ENCODE measurements at places on chromosomes 5 and 9.

- DNase-seq, result no peak
Observed at GRCh38 chr9:133955821-133956411, 36.2 kb downstream of the VAV2 start.

DNA sequence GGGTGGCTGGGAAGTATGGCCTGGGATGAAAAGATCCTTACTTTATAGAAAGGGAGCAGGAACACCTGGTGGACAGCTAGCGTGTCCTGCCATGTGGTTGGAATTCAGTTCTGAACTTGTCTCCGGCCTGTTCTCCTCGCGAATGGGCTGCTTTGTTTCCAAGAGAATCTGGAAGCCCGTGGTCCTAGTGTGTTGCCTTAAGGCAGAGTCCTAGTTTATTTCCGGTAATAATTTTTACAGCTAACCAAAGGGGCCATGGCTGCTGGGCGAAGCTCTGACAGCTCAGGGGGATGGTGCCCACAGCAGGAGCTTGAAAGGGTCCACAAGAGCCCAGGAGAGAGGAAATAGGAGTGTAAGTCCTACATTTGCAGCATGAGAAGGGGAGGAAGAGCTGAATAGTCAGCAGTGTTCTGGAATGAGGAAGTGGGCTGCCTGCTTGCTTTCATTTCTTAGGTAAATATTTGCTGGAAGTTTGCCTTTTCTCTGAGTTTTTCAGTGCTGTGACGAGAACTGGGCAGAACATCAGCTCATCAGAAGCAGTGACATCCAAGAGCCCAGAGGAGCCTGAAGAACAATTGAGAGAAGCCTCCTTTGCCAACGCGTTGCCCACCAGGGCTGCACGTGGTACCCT is 13.1 kb upstream of the IGFBPL1 start:
- DNase-seq, result no peak

DNA sequence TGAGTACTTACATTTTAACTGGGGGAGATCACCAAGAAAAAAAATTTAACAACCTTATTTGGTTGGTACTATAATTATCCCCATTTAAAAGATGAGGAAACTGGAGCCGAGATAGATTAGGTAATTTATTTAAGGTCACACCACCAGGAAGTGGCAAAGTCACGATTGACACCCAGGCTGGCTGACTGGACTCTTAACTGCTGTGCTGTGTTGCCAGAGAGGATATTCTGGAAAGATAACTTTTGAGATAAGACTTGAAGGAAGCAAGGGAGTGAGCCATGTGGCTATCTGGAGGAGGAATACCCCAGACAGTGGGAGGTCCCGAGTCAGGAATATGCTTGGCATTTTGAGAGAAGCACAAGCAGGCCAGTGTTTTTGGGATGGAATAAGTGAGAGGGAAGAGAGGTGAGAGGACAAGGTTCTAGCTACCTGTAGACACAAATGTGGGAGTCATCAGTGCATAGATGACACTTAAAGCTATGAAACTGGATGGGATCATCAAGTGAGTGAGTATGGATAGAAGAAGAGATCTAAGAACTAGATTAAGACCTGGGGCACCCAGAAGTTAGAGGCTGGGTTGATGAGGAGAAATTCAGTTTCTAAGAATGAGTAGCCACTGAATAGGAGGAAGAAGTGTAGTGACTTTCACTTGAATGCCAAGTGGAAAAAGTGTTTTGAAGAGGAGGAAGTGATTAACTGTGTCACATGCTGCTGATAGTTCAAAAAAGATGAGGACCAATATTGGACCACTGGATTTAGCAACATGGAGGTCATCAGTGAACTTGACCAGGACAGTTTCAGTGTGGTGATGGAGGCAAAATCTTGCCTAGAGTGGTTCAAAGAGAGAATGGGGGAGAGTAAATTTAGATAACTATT is 25.6 kb downstream of the PDE8B start:
- no peak for DNase-seq

DNA sequence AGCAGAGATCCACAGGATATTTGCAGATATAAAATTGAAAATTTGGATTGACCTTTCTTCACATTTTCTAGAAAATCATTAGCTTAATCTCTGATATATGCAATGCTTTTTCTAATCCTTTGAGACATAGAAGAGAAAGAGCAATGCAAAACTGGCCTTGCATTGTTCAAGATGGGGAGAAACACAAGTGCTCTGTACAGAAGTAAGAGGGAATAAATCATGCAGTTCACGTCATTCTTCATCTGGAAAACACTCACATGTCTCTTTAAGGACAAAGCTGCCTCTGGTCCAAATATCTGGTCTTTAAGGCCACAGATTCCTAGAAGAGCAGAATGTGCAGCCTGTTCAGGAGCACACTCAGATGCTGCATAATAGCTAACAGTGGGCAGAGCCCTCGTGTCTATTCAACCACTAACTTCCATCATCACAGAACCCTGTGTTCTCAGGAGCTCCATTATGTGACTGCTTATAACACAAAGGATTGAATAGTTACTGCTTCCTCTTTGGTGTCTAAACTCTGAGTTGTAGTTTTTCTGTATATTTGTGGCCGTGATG is 277.5 kb downstream of the PLK2 start:
- no peak for DNase-seq

DNA sequence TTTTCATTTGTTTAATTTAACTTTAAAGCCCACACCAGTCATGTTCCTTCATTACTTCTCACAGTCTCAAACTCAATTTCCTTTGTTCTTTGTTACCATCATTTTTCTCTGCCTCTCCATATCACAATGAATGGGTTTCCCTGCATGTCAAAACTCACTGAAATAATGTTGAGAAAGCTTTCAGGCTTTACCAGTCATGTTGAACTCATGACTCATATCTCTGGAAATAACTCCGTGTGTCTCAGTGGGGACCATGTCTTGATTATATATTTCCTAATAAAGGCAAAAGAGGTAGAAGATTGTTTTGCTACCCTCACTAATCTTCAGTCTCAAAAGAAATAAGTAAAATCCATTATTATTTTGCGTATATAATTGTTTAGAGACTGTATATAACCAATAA is 231.2 kb downstream of the CHSY3 start:
- DNase-seq, result no peak

GRCh38 chr5:150846654-150847333 is 473 bp downstream of the IRGM start:
- peak; percentile 73 for DNase-seq

DNA sequence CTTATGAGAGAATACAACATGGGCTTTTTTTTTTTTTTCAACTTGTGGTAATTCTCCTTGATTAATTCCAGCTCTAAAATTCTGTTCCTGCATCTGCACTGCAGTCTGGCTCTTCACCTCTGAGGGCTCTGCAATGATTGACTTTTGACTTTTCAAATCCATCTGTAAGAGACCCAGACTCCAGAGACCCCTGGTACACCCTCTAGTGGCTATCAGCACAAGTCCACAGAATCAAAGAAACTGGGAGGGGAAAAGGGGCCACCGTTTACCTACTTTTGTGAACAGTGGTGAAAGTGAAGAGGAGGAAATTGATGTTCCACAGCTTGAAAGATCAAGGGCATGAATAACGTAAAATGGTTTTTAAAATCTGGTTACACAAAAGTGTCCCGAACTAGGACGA is 151.6 kb downstream of the SLIT3 start:
- DNase-seq, result no peak

- no peak for DNase-seq
Observed at GRCh38 chr9:20015427-20015931, 226.6 kb upstream of the SLC24A2 start.

DNA sequence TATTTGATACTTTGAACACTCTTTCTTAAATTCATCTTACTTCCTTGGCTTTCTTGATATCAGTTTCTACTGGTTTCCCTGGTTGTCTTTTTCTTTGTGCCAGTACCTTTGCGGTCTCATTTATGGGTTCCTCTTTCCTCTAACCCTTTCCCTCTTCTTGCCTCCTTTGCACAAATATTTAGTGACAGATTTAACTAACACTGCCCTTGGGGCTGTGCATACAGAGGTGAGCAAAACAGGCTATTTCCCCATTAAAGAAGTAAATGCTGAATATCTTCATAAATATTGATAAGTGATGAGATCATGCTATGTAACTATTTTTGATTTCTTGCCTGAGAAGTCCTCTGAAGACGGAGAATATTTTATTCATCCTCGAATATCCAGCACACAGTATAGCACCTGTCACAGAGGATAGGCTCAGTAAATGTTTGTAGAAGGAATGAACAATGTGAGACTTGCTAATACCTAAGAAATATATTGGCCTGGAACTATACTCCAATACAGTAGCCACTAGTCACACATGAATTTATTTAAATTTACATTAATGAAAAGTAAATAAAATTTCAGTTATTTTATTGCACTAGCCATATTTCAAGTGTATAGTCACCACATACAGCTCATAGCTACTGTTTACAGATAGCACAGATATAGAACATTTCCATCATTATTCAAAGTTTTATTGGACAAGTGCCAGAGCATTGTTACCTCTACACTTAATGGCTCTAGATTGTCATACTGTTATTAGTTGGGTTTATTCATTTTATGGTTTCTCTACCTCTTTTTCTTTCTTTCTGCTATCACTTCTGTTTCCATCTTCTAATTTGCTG is 90.4 kb downstream of the RIC1 start:
- peak; percentile 72 for DNase-seq

GRCh38 chr5:150616506-150616905 is 24.0 kb upstream of the SYNPO start:
- no peak for DNase-seq

- DNase-seq, result peak; percentile 29
Observed at GRCh38 chr5:107090506-107090905, 580.2 kb downstream of the EFNA5 start.

DNA sequence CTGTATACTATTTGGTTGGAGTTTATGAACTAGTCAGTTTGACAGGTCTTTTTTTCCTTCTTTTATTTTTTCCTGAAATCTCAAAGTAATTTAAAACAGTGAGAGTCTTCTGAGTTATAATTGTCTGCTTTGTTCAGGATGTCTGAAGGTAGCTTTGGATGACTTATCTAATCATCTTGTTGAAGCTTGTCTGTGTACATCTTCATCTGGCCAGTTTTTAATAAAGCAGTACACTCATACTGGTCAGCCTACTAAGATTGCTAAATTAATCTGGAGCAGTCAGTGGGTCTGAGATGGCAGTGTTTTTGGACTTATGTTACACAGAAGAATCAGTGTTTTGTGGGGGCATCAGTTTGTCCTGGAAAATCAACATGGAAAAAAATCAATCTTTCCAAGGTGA is 482.4 kb downstream of the CDH10 start:
- DNase-seq, result no peak

DNA sequence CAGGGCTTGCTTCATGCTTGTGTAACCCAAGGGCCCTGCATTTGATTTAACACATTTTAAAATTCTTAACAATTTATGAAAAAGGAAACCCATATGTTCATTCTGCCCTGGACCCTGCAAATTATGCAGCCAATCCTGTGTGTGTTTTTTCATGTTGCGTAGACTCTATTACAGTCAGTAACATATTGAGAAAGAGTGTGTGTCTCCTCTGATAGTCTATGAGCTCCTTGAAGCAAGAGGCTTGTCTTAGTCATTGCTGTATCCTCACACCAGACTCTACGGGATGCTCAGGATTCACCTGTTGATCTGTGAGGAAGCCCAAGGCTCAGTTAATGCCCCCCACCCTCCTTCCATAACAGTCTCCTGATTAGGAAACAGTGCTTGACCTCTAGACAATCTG is 177.3 kb upstream of the DMAC1 start:
- no peak for DNase-seq

DNA sequence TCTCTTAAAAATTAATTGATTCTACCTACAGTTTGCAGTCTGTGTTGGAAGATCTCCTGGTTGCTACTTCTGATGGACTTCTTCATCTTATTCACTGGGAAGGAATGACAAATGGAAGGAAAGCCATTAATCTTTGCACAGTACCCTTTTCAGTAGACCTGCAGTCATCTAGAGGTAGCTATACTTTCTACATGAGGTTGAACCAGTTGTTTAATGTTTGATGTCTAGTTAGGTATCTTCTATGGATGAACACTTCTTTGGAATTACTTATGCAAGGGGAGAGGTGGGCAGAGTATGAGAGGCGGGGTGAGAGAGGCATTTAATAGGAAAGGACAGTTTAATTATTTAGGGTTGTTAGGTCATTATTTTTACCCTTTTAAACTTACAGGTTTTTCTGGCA is 91.2 kb downstream of the RIC1 start:
- no peak for DNase-seq

DNA sequence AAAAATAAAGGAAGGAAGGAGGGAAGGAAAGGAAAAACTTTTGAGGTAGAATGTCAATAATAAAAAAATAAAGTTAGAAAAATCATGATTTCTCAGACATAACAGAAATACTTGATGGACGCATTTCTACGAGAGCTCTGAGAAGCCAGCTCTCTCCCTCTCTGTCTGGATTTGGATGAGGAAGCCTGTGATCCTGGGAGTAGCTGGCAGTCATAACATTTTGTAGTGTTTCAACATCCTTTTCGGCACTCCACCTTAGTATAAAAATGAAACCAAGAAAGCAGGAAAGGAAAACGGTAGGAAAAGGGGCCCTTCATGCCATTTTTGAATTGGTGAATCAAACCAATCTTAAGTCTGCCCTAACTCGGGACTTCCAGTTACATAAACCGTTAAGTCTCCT is 321.3 kb downstream of the EPB41L4A start:
- DNase-seq, result no peak

DNA sequence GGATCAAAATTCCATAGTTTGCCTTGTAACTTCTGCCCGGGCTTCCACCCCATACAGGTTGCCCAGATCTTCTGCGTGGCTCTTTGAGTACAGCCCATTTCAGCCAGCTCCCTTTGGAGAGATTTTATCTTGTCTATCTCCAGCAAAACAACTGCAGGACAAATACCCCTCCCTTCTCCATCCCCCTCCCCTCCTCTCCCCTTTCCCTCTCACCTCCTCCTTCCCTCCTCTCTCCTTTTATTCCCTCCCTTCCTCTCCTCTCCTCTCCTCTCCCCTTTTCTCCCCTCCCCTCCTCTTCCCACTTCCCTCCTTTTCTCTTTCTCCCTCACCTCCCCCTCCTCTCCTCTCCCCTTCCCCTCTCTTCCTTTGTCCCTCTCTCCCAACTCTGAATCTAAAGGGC is 58.2 kb downstream of the COL15A1 start:
- DNase-seq, result no peak

- DNase-seq, result no peak
Observed at GRCh38 chr9:37942621-37943344, 38.9 kb upstream of the SLC25A51 start.

DNA sequence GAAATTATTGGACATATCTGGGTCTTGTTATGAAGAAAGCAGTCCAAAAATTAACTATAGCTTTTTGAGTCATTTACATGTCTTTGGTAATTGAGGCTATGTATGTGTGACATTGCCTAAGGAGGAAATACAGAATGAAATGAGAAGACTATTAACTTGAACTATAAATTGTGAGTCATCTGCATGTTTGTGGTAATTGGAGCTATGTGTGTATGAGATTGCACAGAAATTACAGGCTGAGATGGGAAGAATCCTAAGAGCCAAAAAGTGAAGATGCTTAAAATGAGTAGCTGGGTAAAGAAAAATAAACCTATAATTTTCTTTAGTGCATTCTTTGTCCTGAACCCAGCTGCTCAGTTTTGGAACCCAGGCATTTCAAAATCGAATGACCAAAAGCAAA is 747.6 kb upstream of the EDIL3 start:
- no peak for DNase-seq

GRCh38 chr5:79423296-79423695 is 90.6 kb downstream of the HOMER1 start:
- DNase-seq, result no peak

Data from NCI-H146 (cell line).